Astrocyte of the cerebellum (primary cell): ENCODE measurements at places on chromosomes 7 and 10.

DNA sequence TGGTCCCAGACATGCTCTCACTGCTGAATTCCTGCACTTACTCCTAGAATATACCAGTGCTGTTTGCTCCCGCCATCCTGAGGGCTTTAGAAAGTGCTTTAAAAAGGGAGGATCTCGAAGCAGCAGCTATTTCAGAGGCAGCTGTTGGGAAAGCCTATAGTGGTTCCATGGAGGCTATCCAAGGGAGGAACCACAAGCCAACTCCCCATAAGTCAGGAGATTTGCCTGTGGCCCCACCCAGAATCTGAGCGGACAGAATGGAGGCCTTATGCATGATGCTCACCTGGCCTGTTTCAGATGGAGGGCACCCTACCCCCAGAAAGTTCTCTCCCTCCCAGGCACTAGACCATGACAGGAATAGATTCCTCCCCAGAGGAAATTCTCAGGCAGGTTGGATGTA is 2.3 kb upstream of the KCNIP2 start:
- no peak for DNase-seq

DNA sequence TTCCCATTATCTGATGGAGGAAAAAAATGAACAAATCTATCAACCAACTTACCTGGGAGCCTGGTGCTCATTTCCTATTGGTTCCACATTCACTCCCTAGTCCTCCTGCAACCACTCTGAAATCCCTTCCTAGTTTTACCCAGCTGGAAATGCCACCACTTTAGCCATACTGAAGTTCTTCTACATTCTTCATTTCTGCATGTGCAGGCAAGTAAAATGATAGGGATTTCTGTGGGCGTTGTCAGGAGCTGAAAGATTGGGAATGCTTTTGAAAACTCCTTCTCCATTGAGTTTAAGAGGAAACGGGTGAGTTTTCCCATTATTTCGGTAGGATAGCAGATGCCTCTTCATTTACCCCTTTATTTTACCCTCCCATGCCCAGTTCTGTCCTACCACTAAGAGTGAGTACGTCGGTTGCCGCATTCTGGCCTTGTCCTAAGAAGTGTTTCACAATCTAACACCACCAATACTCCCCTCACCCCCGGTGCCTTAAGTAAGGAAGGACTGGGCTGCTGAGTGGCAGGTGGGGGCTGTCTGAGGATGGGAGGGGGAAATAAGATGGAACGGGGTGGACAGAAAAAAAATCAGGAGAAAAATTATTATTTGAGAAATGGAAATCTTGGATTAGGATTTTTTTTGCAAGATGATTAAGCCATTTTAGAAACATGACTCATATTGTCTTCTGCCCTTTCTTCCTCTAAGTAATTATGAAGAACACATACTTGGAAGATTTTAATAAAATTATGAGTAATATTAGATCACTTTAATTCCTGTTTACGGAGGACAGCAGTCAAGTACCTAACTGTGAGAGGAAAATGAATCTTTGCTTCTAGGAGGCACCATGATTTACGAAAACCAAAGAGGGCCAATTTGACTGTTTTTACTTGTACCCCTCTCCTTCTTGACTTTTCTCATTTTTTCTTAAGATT is 13.2 kb upstream of the TAS2R60 start:
- DNase-seq, result no peak

DNA sequence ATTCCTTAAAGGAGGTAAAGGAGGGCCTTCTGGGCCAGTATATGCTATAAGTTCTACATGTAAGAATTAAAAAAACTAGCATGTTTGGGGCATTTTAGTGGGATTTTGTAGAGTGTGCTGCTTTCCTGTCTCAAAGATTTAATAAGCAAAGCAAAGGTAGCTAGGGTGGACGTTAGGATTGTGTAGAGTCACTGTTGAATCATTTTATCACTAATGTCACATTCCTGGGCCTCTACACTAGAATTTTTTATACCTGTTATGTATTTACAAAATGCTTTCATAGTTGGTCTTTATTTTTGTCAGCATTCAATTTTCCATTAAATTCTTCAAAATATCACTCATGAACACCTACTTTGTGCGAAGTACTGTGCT is 139.4 kb upstream of the PHYHIPL start:
- no peak for DNase-seq

DNA sequence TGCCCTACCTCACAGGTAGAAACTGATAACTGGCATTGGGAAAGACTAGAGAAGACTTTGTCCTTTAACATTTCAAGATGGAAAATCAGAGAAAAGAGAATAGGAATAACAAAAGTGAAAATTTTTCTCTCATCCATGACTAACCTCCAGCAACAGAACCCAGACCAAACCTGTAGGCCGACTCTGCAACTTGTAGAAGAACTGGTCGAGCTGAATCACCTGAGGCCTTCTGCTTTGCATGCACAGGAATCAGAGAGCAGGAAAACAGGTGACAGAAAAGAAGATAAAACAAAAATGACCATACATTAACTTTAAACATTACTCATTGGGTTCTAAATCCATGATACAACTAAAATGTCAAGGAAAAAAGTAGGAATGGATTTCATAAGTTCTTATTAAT is 137.1 kb downstream of the SLC25A13 start:
- DNase-seq, result no peak

DNA sequence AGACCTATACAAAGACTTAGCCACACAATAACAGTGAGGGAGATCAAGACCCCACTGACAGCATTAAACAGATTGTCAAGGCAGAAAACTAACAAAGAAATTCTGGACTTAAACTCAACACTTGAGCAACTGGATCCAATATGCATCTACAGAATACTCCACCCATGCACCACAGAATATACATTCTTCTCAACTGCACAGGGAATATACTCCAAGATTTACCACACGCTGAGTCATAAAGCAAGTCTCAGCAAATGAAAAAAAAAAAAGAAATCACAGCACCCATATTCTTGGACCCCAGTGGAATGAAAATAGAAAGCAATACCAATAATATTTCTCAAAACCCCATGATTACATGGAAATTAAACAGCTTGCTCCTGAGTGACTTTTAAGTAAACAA is 680.2 kb downstream of the PCDH15 start:
- DNase-seq, result no peak

- DNase-seq, result no peak
Measured at GRCh38 chr10:103470761-103471653, 8.0 kb downstream of the CALHM3 start.

DNA sequence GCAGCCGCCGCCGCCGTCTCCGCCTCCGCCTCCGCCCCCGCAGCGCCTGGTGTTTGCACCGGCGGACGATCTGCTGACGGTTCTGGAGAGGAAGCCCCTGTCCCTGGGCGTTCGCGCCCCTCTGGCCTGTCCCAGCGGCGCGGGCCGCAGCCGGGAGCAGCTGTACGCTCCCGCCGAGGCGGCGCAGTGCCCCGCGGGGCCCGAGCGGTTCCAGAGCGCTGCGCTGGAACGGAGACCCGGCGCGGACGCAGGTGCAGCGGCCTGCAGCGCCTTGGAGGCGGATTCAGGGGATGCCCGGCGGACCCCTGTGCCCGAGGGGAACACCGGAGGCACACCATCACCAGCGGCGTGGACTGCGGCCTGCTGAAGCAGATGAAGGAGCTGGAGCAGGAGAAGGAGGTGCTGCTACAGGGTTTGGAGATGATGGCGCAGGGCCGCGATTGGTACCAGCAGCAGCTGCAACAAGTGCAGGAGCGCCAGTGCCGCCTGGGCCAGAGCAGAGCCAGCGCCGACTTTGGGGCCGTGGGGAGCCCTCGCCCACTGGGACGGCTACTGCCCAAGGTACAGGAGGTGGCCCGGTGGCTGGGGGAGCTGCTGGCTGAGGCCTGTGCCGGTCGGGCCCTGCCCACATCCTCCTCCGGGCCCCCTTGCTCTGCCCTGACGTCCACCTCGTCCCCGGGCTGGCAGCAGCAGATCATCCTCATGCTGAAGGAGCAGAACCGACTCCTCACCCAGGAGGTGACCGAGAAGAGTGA is 24.8 kb upstream of the ZNF735 start:
- no peak for DNase-seq

- no peak for DNase-seq
Measured at GRCh38 chr10:122391875-122392274, 17.4 kb downstream of the PLEKHA1 start.
